Glutamatergic neuron (in vitro differentiated cells): ENCODE measurements at places on chromosomes 3 and 15.

GRCh38 chr3:102163039-102163817, 271.6 kb upstream of the ZPLD1 start:
- no peak for DNase-seq

DNA sequence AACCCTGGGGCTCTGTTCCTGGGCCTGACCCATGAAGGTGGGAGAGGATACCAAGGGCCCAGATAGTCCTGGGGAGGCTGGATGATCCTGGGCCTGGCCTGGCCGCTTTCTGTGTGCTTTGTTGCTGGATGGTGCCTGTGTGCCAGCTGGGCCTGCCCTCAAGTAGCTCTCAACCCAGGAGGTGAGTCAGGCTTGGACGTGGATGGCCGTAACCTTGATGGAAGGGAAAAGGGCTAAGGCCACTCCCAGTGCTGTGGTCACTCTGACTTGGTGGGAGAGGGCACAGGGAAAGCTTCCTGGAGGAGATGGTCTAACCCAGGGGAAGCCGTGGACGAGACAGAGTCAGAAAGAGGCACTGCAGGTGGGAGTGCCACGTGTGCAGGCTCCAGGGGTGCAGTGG, 9.4 kb downstream of the TMEM43 start:
- DNase-seq = no peak

DNA sequence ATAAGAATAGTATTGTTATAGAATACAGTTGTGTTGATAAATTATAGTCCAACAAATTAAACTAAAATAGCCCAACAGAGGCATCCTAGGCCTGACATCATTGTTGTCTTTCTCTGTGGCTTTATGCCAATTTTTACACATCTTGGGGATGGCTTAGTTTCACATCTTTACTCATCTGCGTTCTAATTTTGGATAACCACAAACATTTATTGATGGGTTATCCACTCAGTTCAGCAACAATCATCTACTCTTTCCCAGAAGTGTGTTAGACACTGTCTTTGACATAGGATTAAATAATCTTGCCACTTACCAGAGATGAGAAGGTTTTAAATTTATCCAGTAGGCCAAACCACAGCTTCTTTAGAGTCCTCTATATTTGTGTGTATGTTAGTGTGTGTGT, 120.8 kb upstream of the PHLDB2 start:
- no peak for DNase-seq

DNA sequence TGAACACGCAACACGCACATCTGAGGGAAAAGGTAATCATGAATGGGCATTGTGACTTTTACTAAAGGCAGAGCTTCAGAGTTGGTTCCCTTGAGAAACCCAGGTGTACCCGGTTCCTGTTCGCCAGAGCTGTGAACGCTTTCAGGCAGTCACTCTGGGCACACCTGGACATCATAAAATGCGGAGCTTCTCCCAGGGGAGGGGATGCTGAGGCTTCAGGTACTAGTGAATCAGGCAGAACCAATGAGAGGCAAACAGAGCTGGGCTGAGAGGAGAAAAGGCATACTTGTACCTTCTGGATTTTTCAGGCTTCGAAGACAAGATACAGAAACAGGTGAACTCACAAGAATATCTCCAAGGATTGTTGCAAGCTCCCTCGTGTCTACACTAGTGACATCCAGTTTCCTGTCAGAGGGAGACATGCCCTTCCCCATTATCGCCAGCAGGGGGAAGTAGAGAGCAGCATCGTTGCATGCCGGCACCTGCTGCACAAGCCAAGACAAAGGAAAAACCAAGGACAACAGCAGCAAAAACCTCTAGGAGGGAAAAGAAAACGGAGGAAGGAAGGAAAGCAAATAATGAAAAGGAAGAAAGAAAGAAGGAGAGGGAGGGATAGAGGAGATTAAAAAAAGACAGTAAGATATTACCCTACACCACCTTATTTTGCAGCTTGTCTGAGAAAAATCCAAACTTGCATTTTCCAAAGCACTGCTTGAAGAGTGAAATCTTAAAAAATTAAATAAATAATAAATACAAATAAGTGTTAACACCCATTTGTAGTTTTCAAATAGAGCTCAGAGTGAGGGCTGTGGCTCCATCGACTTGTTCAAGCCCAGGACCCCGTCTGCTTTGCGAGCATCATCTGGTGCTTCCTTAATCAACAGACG, 2.0 kb downstream of the AHSG start:
- peak; percentile 88 for DNase-seq

DNA sequence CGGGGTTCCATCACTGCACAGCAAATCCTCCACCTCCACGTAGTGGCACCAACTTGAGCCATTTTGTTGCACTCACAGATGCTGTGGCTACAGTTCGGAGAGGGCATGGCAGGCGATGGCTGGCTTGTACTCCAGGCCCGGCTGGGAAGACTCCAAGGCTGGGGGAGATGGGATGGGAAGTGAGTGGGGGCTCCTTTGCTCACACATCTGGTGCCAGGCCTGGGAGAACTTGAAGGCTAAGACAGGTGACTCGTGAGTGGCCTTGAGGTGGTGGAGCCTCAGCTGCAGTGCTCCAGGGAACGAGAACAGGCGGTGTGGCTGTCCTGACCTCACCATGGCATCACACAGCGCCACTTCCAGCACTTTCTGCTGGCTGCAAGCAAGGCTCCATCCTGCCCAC, 87.9 kb downstream of the PLXNA1 start:
- no peak for DNase-seq

DNA sequence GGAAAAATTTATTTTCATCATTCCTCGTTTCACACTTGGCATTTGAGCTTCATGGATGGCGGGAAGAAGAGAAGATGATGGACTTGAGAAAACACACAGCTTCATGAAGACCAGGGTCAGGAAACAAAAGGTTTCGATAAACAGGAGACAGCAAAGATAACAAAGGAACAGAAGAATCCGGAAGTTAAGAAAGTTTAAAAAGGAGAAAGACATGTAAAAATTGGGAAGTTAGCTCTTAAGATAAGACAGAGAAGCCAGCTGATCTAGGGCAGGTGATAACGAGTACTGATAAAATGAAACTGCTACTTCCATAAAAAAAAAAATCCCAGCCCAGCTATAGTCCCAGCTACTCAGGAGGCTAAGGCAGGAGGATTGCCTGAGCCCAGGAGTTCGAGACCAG, 23.9 kb downstream of the IL5RA start:
- DNase-seq = no peak

- no peak for DNase-seq
Observed at GRCh38 chr3:134567605-134568004, 81.7 kb downstream of the CEP63 start.

DNA sequence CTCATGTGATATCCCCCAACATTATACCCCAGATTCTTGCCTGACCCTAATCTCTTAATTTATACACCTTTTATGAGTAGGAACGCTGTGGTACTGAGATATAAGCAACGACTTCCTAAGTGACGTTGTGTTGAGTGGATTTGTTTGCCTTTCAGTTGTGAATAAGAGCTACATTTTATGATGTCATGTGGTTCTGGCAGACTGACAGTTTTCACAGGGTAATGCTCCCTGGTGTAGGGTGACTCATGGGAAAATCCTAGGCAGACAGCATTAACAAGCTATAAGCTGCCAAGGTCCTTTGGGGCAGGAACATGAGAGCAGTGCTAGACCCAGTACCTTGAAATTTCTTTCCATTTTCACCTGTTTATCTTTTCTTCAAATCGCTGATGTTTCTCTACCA, 11.2 kb downstream of the C3orf52 start:
- no peak for DNase-seq

DNA sequence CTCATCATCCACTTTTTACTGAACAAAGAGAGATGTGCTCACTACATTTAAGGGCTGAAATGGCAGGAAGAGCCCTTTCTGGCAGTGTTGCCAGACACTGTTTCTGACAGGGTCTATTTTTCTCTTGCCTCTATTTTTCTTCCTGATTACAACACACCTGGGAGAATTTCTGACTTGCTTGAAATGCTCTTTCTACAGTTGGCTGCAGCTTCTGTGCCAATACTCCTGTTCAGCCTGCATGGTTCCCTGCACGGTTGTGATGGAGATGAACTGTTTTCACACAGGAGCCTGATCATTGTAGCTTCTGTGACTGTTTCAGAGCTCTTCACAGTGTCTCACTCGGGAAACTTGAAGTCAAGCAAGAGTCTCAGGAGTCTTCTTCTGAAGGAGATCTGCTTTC, 83.0 kb upstream of the DLG1 start:
- no peak for DNase-seq

GRCh38 chr3:9035473-9035872, 72.2 kb upstream of the RAD18 start:
- DNase-seq = no peak

- no peak for DNase-seq
Observed at GRCh38 chr15:100597862-100598261, 4.1 kb downstream of the LINS1 start.

DNA sequence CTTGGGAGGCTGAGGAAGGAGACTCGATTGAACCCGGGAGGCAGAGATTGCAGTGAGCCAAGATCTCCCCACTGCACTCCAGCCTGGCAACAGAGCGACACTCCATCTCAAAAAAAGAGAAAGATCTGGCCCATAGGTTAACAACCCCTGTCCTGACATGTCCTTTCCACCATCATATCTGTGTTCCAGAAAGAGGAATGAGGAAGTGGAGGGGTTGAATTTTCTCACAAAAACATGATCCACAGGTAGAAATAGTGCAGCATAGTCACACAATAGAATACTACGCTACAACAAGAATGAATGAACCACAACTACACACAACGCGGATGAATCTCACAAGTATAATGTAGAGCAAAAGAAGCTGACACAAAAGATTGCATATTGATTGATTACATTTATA, 4.7 kb upstream of the SLC51B start:
- no peak for DNase-seq

- DNase-seq = no peak
Observed at GRCh38 chr3:61829722-61830350, 268.5 kb downstream of the PTPRG start.

GRCh38 chr3:64684715-64685261, 3.0 kb downstream of the ADAMTS9 start:
- no peak for DNase-seq

- no peak for DNase-seq
Observed at GRCh38 chr15:63984331-63984730, 62.0 kb downstream of the DAPK2 start.

DNA sequence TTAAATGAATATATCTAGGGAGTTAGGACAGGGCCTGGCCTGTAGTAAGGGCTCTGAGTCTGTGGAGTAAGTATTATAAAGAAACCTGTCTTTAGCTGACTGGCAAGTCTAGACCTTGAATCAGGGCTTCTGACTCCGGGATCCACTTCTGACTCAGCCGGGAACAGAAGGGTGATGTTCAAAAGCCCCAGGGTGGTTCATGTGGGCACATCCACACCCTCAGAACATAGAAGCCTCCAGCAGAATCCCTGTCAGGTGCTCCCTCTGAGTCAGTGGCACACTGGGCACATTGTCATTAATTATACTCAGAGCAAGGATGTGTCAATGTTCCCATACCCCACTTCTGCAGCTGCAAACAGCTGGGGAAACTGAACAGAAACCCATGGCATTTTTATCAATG, 26.7 kb upstream of the SNRK start:
- no peak for DNase-seq

- DNase-seq = no peak
Observed at GRCh38 chr3:129429080-129429451, 630 bp upstream of the EFCAB12 start.

GRCh38 chr3:64104691-64105111, 81.4 kb upstream of the PSMD6 start:
- no peak for DNase-seq

- no peak for DNase-seq
Observed at GRCh38 chr3:145145461-145145860, 1015.5 kb downstream of the PLOD2 start.

- no peak for DNase-seq
Observed at GRCh38 chr3:8824238-8824637, 54.8 kb upstream of the OXTR start.

GRCh38 chr15:82846621-82847020, 37.2 kb downstream of the WHAMM start:
- DNase-seq = no peak

- DNase-seq = no peak
Observed at GRCh38 chr15:60396100-60396499, 1.7 kb downstream of the ANXA2 start.

- no peak for DNase-seq
Observed at GRCh38 chr15:71338265-71338664, 223.0 kb downstream of the THSD4 start.

- no peak for DNase-seq
Observed at GRCh38 chr3:124203292-124203691, 211.4 kb upstream of the ROPN1 start.

DNA sequence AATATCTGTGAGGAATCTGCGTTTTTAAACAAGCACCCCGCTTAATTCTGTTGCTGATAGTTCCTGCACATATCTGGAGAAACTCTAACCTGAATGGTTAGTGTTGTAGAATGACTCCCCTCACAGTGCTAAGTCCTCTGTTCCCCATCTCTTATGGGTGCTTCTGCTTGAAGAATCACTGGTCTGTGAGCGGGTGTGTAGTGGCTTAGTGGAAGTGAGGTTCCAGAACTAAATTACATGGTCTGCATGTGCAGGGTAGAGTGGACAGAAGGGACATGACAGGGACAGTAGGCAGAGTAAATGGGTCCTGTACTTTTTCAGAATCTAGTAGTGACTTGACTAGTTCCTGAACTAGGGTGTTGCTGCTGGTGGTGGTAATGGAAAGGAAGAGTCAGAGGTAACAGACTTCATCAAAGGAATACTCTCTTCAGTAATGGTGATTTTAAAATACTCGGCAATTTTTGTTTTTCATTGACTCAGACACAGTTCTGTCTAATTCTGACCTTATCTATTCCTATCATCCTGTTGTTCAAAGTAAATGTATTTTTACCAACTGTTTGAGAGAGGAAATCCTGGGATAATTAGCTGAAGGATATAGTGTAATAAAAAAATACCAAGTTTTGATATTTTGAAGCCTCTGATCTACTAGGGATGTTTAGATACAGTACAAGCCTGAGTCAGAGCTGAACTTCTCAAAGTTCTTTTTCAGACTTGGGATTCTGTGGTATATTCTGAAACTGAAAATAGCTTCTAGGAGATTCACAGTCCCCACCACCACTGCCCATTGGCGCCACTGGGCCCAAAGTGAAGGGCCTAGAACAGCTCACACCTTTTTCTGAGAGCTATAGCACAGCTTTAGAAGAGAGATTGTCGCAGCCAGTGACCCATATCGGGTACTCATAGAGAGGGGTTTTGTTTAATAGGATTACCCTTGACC, 55.5 kb downstream of the FNDC3B start:
- no peak for DNase-seq
